Right cardiac atrium (tissue), 5 donors: ENCODE measurements at places on chromosomes 11 and 22. TPM values are rescaled to one million over a fixed set of nuclear protein-coding genes. Genes with fewer than 3 reads are reported as not detected.

Gene TBX1
- total RNA-seq: 0.96 TPM

Gene SAA4
- total RNA-seq: not detected

Gene SCO2
- total RNA-seq: 1.4 TPM

Gene NXPE1
- not detected for total RNA-seq

Gene HMGXB4
- 11.3 TPM for total RNA-seq

Gene MRGPRX4
- not detected for total RNA-seq

Gene DDI1
- total RNA-seq: not detected

Gene SLC6A5
- not detected for total RNA-seq

Gene STX3
- total RNA-seq: 10.9 TPM

Gene ZNRF3
- total RNA-seq: 8.4 TPM

Gene LSP1
- 7.6 TPM for total RNA-seq
